Renal cortical epithelial cell (primary cell): ENCODE measurements at places on chromosomes 1 and 21.
A peak's percentile ranks its signal among the peaks of the same experiment; 100 is the strongest.

GRCh38 chr1:42971841-42972291 is 13.2 kb upstream of the SLC2A1 start:
- no peak for DNase-seq

GRCh38 chr21:21715266-21715969 is 717.2 kb downstream of the NCAM2 start:
- DNase-seq, result no peak

DNA sequence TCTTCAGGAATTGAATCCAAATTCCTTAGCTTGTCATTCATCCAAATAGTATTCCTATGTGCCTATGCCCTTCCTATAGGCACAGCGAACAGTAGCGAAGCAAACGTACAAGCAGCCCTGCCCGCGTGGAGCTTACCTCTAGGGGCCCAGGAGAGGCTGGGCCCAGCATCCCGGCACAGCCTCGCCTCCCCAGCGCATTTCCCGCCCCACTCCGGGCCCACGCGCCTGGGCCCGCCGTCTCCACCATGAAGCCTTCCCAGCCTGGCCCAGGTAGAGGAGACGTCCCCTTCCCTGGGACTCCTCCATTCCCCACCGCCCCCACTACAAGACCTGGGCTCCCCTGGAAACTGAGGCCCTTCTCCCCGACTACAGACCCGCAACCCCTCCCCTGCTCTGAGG is 245 bp upstream of the TMEM269 start:
- DNase-seq, result no peak

- DNase-seq, result peak; percentile 32
These were observed 1.1 kb downstream of the ADGRL2 start for GRCh38 chr1:81801651-81802456.
